Cortex of kidney (tissue), 1 donor: ENCODE measurements at places on chromosomes 3 and 15.

DNA sequence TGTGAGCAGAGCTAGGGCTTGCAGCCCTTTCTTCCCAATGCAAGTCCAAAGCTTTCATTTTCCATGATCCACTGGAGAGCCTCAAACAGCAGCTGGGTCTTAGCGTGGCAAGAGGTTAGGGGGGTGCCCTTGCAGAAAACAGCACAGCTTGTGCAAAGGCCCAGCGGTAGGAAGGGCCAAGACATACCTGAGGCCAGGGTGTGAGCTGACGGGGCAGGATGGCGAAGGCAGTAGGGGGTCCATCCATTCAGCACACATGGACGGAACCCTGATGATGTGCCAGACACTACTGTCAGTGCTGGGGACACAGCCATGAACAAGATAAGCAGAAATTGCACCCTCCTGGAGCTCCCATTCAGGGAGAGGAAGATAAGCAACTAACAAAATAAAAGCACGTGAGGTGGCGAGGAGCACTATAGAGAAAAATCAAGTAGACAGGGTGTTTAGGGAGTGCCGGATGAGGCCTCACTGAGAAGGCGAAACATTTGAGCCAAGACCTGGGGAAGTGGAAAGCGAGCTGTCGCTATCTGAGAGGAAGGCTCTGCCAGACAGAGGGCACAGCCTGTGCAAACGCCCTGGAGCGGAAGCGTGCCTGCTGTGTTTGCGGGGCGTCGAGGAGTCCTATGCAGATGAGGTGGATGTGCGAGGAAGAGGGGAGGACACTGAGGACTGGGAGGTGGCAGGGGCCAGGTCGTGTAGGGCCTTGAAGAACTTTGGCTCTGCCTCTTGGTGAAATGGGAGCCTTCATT, 43.4 kb downstream of the SLC6A1 start:
- DNase-seq = no peak

DNA sequence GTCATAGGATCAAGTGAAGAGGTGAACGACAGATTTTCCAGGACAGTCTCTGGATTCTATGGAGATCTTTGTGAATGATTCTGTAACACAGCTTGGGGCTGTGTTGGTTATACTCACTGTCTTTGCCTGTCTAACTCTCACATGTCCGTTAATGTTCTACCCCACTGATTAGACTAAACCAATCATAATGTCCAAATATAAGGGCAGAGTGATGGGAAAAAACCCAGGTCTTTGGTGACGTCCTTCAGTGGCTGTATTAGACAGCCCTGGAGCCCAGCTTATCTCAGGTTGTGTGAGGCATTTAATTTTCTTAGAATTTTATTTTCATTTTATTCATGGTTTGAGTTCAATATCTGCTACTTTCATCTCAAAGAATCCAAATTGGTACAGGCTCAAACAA, 59.3 kb upstream of the TRA2B start:
- DNase-seq = no peak

GRCh38 chr15:25241241-25241801, 197.5 kb downstream of the UBE3A start:
- DNase-seq = no peak

GRCh38 chr3:88535563-88535962, 385.8 kb downstream of the C3orf38 start:
- DNase-seq = no peak

- DNase-seq = no peak
These were observed 41.6 kb downstream of the ILDR1 start for GRCh38 chr3:121980450-121980796.

- no peak for DNase-seq
These were observed 108.5 kb upstream of the PFN2 start for GRCh38 chr3:150079029-150079739.

DNA sequence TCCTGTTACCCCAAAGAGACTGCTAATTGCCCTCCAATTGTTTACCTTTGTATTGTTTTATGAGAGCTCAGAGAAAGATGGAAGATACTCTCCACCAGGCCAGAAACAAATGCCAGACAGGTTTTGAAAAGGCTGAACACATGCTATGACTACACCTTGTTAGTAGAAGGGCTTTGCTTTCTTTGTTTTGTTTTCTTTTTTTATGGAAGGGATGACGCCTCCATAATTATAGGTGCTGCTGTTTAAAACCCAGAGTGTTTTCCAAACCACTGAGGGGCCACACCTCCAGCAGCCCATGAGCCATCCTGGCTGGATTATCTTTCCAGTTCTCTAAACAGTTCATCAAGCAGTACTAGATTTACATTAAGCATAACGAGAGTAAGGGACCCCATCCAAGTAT, 5.6 kb upstream of the FOXP1 start:
- no peak for DNase-seq

GRCh38 chr15:79617071-79617470, 184.9 kb downstream of the MINAR1 start:
- DNase-seq = no peak

- no peak for DNase-seq
These were observed 87.3 kb downstream of the MESD start for GRCh38 chr15:80902298-80902801.

DNA sequence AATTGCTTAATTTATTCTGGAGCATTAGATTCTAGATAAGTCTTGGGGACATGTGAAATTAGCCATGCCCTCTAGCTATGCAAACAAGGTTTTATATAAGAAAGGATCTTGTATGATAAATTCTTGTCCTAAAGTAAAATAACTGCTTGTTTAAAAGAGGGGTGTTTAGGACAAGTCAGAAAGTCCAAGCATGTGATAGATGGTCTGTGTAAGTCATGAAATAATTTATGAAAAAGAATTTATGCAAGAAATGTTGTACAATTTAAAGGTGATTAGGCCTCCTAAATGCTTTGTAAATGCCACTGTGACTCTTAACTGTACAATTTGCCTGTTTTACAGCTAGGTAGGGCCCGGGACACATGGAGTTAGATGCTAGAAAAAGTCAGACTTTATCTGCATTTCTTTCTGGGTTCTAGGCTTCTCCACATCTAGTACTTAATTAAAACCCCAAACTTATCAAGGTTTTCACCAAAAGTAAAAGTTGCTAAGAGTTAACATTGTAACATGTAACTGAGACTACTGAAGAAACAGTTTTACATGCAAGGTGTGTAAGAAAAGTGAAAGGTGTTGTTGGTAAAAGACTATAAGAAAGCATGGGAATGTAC, 13.2 kb downstream of the LINS1 start:
- no peak for DNase-seq

- no peak for DNase-seq
These were observed 44.9 kb downstream of the CHD2 start for GRCh38 chr15:92944946-92945521.

DNA sequence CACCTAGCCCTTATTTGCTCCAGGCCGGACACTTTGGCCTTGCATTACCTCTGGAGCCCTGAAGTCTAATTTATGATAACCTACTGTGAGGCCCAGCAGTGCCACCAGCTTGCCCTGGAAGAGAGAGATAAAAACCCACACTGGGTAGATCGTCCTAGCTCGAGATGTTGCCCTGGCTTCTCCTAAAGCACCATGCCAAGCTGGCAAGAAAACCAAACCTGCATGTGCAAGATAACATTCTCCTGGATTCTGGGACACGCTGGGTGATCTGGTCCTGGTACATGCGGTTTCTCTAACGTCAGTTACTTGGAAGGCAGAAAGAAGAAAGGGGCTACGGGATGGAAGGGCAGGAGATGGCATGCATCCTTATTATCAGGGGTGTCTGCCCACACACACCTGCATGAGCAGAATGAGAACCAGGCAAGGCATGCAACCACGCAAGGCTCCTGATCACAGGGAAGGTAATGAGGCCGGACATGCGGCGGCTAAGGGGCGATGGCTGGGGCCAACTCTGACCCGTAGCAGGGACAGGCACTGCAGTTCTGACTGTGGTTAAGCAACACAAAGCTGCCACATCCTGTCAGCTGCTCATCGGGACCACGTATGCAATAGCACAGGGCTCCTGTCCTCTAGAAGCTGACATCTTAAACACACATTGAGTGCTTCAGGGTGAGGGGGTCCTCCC, 73.0 kb downstream of the OXNAD1 start:
- DNase-seq = no peak

GRCh38 chr15:71730277-71731144, 79.8 kb upstream of the NR2E3 start:
- no peak for DNase-seq

DNA sequence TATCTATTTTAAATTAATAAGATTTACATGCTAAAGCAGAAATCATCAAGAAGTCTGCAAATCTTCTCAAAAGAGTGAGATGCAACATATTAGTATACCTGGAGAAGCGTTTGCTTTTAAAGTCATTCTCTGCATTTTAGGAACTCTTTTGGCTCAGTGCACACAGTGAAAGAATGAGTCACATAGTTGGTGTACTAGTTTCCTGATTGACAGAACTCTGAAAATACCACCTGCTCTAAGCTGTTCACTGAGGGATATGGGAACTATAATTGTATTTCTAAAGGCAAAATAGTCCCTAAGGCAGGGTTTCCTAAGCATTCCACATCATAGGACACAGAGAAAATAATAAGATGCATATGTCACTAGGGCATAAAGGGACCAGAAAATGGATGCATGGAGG, 838.5 kb downstream of the DIPK2A start:
- no peak for DNase-seq

DNA sequence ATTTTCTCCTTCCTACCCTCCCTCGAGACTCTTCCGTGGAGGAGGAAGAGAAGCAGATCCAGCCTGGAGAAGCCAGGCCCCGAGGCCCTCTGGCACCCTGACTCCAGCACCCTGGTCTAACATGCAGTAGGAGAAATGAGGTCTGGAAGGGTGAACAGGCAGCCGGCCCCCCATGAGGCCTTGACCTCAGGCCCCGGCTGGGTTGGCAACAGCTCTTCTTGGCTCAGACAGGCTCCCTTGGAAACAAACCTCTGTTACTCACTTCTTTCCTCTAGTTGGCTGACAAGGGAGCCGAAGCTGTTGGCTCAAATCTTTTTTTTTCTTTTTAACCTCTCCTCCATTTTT, 73.4 kb downstream of the CPN2 start:
- DNase-seq = no peak

GRCh38 chr3:111080413-111080812, 8.8 kb downstream of the NECTIN3 start:
- DNase-seq = no peak

DNA sequence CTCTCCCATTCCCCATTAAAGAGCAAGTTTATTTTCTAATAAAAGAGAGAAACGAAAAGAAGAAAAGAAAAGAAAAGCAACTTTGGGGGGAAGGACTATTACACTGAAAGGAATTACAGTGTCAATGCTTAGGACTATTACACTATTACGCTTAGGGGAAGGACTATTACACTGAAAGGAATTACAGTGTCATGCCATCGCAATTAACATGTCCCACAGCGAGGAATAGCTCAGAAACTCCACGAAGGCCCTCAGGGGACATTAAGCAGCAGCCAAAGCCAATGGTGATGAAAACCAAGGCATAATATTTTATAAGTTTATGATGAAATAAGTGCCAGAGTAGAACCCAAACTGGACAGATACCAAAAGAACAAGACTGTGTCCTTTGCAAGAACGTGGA, 22.1 kb upstream of the DET1 start:
- DNase-seq = no peak

- no peak for DNase-seq
These were observed 19.4 kb upstream of the SERPINI2 start for GRCh38 chr3:167493244-167493643.

DNA sequence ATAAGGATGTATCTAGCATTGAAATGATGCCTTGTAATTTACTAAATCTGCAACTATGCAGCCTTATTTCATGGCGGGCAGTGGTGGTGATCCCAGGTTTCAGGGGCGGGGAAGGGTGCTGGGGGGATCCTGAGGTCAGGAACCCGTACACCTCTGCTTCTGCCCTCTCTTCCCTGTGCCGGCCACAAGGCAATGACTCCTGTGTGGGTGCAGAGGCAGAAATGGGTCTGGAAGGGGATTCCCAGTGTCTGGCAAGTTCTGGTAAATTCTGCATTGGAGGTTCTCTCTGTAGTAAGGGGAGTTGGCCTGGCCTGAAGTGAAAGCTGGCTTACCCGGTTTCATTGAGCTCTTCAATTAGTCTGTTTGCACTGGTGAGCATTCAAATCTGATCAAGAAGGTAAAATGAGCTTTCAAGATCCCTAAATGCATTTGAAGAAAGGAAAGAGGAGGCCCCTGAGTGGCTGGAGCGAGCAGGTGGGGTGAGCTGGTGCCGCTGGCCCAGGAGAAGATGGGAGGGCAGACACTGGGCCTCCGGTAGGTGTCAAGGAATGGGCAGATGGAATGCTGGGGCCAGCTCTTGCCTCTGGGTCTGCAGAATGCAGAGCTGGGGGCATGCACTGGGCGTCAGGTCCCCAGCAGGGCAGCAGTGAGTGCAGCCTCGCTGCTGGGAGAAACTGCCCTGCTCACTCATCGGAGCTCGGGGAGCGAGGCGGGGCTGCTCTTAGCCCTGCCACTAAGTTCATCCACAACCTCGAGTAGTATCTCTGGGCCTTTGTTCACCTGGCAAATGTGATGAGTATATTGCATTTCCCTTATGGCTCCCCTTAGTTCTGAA, 13.7 kb downstream of the NRROS start:
- no peak for DNase-seq

- no peak for DNase-seq
These were observed 691.3 kb downstream of the ZPLD1 start for GRCh38 chr3:103126115-103126514.

DNA sequence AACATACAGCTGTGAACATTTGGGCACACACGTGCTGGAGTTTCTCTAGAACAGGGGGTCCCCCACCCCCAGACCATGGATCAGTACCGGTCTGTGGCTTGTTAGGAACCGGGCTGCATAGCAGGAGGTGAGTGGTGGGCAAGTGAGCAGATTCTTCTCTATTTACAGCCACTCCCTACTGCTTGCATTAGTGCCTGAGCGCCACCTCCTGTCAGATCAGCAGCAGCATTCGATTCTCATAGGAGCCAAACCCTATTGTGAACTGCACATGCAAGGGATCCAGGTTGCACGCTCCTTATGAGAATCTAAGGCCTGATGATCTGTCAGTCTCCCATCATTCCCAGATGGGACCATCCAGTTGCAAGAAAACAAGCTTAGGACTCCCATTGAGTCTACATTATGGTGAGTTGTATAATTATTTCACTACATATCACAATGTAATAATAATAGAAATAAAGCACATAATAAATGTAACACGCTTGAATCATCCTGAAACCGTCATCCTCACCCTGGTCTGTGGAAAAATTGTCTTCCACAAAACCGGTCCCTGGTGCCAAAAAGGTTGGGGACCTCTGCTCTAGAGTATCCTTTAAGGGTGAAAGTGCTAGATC, 25.8 kb downstream of the CHRM5 start:
- DNase-seq = no peak

DNA sequence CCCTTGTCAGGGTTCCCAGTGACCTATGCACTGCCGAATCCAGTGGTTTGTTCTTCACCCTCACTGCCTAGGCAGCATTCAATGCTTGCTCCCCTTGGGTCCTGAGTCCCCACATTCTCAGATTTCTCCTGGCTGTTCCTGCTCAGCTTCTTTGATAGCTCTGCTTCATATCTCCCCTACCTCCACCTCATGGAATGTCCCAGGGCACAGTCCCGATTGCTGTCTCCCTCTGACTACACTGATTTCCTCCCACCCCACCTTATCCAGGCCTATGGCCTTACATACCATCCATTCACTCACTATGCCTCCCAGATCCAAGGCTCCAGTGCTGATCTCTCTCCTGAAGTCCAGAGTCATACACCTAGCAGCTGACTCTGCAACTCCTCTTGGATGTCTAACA, 1.5 kb upstream of the CDHR4 start:
- DNase-seq = no peak
